H9 (cell line): ENCODE measurements at places on chromosomes 12 and 14.

GRCh38 chr12:108017472-108018057 lies 111.5 kb upstream of the WSCD2 start:
- DNase-seq, result peak; percentile 11

GRCh38 chr14:81303258-81303935 lies 82.6 kb upstream of the GTF2A1 start:
- DNase-seq, result no peak

DNA sequence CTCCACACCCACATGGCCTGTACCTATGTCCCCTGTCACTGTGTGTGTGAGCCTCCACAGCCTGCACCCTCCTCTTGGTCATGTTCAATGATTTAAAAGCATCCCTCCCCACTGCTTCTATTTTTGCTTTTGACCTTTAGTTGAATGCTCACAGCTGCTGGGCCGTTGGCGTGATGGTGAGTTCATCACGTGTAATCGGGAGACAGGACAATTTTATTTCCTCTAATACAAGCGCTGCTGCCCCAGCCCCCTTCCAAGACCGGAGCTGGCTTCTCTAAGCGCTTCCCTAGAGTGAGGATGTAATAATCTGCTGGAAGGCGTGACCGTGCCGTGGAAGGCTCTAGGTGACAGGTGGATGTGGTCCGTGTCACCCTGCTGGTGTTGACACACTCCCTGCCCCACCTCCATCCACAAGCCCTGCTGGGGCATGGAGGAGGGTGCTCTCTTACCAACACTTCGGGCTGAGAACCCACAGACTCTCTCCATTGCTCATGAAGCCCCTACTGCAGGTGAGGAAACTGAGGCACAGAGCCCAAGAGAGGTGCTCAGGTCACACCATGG lies 25.4 kb downstream of the CCDC85C start:
- no peak for DNase-seq

DNA sequence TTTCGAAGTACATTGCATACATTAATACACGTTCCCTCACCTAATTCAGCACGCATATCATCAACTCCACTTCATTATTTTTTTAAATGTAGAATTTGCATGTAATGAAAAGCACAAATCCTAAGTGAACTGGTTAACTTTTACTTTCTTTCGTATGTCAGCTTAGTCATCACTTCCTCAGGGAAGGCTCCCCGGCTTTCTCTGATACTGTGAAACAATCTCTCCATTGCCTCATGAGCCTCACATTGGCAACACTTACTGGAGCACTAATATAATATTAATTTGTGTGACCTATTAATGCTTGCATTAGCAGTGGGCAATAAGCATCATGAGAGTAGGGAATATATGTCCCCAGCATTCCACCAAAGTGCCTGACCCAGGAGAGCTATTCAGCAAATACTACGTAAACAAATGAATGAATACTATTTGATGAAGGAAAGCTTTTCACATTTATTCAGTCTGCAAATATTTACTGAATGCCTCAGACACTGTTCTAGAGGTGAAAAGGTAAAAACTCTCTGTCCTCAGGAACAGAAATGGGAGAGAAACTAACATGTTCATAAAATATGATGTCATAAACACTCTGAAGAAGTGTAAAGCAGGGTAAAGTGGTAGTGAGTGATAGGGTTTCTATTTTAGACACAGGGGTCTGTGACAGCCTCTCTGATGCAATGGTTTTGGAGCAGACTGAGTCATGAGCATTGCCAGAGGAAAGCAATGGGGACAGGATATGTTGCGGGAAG lies 327.5 kb upstream of the DIO2 start:
- DNase-seq, result no peak

- no peak for DNase-seq
Observed at GRCh38 chr14:26401179-26401968, 196.5 kb downstream of the NOVA1 start.

DNA sequence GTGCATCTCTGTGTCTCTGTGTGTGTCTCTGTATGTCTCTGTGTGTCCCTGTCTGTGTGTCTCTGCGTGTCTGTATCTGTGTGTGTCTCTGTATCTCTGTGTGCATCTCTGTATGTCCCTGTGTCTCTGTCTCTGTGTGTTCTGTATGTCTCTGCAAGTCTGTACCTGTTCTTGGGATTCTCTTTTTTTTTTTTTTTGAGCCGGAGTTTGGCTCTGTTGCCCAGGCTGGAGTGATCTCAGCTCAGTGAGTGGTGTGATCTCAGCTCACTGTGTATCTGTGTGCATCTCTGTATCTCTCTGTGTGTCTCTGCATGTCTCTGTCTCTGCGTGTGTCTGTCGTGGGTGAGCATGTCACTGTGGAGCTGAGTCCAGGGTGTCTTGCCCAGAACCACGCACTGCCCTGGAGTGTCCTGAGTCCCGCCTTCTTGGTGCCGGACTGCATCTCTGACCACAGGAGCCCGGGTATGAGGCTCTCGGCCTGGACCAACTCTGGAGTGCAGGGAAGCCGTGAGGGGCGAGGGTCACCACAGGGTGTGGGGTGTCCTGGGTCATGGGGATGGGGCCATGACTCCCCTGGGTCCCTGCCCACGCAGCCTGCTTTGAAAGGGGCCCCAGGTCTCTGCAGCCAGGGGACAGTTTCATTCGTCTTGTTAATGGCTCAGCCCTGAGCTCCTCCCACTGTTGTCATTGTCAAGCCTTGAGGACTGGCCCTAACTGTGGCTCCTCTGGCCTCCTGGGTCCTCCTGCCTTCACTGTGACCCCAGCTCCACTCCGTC lies 11.8 kb downstream of the MYL2 start:
- no peak for DNase-seq

GRCh38 chr12:78571953-78572352 lies 292.6 kb upstream of the SYT1 start:
- DNase-seq, result peak; percentile 68

GRCh38 chr12:121499929-121500793 lies 80.7 kb downstream of the KDM2B start:
- peak; percentile 74 for DNase-seq

DNA sequence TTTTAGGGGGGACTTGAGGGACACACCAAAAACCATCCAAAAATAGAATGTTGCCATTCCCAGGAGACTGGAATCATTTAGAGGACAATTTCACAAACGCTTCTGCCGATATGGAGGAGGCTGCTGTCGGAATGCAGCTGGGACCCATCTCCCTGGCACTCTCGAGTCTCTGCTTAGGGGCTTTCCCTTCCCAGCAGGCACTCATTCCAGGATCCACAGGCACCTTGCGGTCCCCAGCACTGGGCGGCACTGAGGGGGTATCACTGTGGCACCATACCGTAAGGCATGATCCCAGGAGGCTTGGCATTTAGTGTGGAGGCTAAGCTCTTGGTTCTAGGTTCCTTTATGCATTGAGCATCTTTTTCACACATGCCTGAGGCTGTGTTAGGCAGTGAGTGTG lies 36.6 kb upstream of the LTBP2 start:
- DNase-seq, result no peak

GRCh38 chr12:102438827-102439210 lies 41.5 kb downstream of the IGF1 start:
- no peak for DNase-seq

DNA sequence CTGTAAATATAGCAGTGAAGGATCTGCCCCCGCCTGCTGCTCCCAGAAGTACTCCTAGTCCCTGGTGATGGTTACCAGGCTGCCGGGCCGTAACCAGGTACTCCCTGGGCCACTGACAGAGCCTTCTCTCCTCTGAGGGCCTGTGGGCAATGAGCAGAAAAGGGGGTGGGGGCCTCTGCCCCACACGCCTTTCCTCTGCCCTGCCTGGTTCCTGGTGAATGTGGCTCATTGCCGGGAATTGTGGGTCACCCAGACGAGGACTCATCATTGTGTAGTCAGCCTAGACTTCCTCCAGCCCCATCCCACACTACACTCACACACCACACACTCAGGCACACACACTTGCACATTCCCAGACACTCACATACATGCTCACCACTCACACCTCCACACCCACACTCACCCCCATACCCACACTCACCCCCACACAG lies 35.7 kb upstream of the ACTN1 start:
- no peak for DNase-seq

DNA sequence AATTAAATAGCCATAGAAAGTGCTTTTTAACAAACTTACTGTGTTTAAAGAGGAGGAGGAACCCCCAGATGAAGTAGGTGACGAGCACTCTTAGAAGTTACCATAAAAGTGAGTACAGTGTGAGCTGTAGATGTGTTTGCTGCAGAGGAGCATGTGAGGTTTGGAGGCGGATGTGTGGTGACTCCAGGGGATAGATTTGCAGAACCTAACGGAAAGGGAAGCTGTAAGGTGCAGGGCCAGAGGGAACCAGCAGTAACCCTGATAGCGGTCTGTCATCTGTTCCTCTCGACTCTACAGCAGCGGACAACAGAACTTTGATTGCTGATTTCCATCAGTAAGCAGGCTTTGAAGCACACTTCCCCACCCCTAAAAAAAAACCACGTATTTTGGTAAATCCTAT lies 5.2 kb downstream of the CALM1 start:
- DNase-seq, result no peak

DNA sequence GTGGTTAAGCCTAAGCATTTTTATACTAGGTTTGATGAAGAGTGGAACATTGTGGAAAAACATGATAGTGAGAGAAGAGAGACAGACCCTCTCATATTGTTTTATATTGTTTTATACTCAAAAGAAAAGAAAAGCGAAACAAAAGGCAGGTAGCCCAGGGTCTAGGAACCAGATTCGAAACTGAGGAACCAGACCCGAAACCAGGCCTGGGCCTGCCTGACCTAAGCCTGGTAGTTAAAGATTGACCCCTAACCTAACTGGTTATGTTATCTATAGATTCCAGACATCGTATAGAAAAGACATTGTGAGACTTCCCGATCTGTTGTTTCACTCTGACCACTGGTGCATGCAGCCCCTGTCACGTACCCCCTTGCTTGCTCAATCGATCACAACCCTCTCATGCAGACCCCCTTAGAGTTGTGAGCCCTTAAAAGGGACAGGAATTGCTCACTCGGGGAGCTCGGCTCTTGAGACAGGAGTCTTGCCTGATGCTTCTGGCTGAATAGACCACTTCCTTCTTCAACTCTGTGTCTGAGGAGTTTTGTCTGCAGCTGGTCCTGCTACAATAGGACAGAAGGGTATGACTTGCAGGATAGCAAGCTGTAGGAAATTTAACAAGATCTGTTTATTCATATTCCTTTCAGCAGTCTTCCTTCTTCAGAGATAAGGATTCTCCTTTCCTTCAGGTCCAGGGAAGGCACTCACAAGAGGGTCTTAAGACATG lies 147.1 kb upstream of the PLEKHA5 start:
- DNase-seq, result no peak

DNA sequence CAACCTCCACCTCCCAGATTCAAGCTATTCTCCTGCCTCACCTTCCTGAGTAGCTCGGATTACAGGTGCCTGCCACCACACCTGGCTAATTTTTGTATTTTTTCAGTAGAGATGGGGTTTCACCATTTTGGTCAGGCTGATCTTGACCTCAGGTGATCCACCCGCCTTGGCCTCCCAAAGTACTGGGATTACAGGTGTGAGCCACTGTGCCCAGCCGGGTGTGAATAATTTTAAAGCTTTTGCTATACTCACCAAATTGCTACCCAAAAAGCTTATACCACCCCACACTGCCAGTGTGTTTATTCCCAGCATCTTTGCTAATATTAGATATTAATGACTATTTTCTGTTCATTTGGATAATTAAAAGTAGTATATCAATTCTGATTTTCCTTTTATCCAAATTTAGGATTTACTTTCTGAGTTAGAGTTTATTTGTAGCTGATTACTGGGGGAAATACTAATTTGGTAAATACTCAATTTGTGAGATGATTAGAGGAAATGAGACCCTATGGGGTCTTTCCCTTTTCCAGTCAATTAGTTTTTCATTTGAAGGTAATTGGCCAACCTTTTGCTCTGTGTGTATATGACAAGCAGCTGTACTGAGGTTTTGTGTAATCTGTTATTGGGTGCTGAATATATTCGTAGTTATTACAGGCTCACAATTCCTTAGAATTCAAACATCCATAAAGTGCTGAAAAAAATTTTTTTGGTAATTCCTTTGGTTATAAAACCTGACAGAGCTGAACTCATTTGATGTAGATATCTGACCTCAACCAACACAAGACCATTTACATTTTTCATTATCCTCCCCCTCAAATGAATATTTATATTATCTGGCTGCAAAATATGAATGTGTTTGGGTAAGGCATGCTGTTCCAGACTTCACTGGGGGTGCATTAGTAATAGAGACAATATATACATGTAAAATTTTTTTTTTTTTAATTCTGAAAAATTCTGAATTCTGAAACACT lies 73.6 kb downstream of the ANO6 start:
- no peak for DNase-seq

- no peak for DNase-seq
Observed at GRCh38 chr14:21106176-21106497, 5.3 kb downstream of the TMEM253 start.

DNA sequence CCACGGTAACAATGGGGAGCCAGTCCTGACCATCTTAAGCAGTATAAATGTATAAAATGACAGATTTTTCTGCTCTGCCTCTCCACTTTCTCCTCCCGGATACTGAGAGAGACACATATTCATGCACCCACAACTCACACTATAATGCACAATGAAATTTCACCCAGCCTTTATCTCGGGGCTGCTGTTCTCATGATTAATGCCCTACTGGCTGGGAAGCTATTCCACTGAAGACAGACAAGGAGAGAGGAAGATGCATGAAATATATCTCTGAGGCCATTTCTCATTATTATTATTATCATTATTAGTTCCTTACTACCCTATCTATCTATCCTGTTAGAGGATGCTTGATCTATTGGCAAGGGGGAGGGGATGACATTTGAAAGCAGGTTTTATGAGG lies 501.7 kb downstream of the DIO2 start:
- no peak for DNase-seq
